Left lung (tissue), 14 donors: ENCODE measurements at places on chromosomes 7 and 10. TPM values are rescaled to one million over a fixed set of nuclear protein-coding genes. Genes with fewer than 3 reads are reported as not detected.
A peak's percentile ranks its signal among the peaks of the same experiment; 100 is the strongest.

DNA sequence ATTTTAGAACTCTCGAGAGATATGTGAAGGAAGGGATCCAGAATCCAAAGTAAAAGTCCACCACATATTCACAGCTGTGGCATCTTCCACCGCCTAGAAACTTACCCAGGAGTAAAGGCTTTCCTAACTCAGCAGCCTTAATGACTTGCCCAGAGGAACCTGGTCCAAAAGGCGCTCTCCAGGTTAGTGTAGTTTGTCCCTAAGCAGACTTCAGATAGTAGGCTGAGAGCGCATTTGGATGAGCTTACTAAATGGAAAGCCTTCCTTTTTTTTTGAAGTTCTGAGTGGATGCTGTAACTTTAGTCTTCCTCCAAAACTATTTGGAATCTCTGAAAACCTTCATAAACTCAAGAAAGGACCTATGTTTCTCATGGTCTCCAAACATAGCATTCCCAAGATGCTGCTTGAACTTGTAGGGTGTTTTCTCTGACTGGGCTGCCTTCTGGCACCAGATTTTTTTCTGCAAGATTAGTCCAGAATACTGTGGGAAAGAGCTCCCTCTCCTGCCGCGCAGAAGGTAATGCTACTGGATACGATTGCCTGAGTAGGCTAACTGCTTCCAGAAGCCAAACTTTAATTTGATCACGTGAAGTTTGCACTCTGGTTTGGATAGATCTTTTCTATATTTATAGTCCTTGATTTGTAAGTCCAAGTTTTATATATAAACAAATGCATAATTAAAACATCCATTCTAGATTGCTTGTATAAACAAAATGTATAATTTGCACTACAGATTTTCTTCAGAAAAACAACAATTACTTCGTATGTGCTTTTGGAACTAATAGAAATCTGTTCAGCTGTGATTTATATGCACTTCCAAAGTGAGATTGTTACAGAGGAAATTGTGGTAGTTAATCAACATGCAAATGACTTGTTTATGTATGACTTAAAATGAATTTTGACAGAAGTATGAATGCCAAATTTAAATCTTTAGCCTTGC lies 19.6 kb upstream of the GPR37 start:
- no peak overlapping the region for H3K4me3 ChIP-seq
- no peaks in the 10 kb centered on the region for H3K4me1 ChIP-seq
- H3K27ac ChIP-seq, result no peak overlapping the region
- H3K27me3 ChIP-seq, result no peaks in the 10 kb centered on the region
- DNase-seq, result no peak

- no peaks in the 10 kb centered on the region for H3K36me3 ChIP-seq
- H3K27ac ChIP-seq, result peak overlapping the region; percentile 83
These were observed 1.6 kb downstream of the GLCCI1 start for GRCh38 chr7:7970237-7970530.

DNA sequence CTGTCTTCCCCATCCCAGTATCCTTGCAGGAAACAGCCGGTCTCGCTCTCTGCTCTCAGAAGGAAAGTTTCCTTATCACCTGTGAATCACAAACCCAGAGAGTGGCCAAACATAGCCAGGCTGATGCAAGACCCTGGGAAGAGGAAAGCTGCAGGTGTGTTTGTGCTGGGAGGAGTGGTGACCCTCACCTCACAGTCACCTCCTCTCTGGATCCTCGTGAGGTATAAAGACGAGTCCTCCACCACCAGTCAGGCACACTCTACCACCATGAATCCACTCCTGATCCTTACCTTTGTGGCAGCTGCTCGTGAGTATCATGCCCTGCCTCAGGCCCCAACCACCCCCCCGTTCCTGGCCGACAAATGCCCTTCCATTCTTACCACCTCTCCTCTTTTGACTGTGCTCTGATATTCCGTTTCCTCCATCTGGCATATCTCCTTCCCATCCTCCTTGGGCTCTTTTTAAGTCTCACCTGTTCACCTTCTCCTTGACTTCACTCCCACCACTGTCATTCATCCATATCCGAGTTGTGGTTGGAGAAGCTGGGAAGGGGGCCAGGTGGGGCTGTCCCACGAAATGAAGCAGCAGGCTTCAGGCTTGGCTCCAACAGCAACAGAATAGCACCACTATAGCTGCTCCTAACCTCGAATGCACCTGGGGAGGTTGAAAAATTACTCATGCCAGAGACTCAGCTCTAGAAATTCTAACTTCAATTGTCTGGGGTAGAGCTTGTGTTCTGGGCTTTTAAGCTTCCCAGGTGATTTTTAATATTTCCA lies at the start of gene PRSS1:
TSS of gene PRSS1 (plus strand) at position 255 of the 776 bp plus-strand sequence. CDS start at position 268, 13 bp downstream.
- no peaks in the 10 kb centered on the region for H3K36me3 ChIP-seq
- no peak within 1 kb of the TSS for H3K27ac ChIP-seq
- H3K27me3 ChIP-seq, result no peaks in the 10 kb centered on the region
- H3K4me3 ChIP-seq, result no peak within 1 kb of the TSS

DNA sequence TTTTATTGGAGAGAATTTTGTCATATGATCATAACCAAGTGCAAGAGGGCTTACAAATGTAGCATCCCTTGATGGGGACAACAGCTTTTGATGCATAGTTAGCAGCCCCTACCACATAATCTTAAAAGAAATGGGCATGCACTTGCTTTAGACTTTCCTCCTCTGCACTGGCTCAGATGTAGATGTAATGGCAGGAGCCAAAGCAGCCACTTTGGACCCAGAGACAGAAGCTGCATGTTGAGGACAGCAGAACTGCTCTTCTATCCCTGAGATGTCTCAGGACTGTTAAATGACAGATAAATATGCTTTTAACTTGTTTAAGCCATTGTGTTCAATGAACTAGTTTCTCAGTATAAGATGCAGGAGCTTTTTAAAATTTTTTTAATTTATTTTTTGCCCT lies 450.7 kb downstream of the TYW1 start:
- DNase-seq, result no peak
- no peaks in the 10 kb centered on the region for H3K4me1 ChIP-seq
- H3K36me3 ChIP-seq, result no peaks in the 10 kb centered on the region
- no peaks in the 10 kb centered on the region for H3K27me3 ChIP-seq
- no peak overlapping the region for H3K4me3 ChIP-seq

DNA sequence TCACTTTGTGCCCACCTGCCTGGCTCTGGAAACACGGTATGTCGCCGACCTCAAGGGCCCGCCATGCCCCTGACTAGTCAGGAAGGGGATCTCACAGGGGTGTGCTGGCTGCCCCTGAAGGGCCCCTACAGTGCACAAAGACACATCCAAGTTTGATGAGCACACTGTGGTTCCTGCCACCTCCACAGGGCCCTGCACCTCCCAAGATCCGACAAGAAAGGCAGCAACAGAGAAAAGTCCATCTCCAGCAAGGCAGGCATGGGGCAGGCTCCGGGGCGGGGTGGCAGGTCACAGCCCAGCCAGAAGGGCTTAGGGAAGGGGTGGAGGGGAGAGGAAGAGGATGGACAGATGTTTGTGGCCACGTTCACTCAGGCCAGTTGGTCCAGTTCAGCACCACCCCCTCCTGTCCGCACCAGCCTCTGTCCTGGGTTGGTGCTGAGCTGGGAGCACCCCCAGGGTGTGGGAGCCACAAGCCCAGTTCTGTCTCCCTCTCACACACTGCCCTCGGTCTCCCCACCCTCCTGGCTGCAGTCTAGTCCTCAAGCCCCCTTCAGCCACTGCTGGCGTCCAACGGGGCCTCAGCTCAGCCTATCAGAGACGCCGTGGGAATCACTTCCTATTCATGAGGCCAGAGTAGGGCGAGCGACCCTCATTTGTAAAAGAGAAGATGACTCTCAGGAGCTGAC lies 11.5 kb downstream of the DRGX start:
- no peak for DNase-seq
- H3K36me3 ChIP-seq, result no peaks in the 10 kb centered on the region
- H3K27ac ChIP-seq, result no peak overlapping the region
- no peak overlapping the region for H3K4me3 ChIP-seq
- no peaks in the 10 kb centered on the region for H3K4me1 ChIP-seq

- H3K27me3 ChIP-seq, result no peaks in the 10 kb centered on the region
- H3K36me3 ChIP-seq, result no peaks in the 10 kb centered on the region
- H3K4me1 ChIP-seq, result no peaks in the 10 kb centered on the region
- DNase-seq, result no peak
- H3K4me3 ChIP-seq, result no peak overlapping the region
- H3K27ac ChIP-seq, result no peak overlapping the region
These were observed 266.1 kb downstream of the TCF7L2 start for GRCh38 chr10:113216102-113216501.

- no peaks in the 10 kb centered on the region for H3K36me3 ChIP-seq
- no peaks in the 10 kb centered on the region for H3K27me3 ChIP-seq
- H3K4me3 ChIP-seq, result no peak overlapping the region
- H3K4me1 ChIP-seq, result peaks cover 6% of the 10 kb centered on the region
- H3K27ac ChIP-seq, result peak overlapping the region; percentile 65
These were observed 22.2 kb upstream of the SRGN start for GRCh38 chr10:69065406-69066361.

GRCh38 chr7:136030330-136030729 lies 53.2 kb upstream of the MTPN start:
- H3K4me3 ChIP-seq, result no peak overlapping the region
- no peaks in the 10 kb centered on the region for H3K36me3 ChIP-seq
- H3K27ac ChIP-seq, result no peak overlapping the region
- H3K4me1 ChIP-seq, result no peaks in the 10 kb centered on the region

SCART1 gene
- 1.7 TPM for total RNA-seq

DNA sequence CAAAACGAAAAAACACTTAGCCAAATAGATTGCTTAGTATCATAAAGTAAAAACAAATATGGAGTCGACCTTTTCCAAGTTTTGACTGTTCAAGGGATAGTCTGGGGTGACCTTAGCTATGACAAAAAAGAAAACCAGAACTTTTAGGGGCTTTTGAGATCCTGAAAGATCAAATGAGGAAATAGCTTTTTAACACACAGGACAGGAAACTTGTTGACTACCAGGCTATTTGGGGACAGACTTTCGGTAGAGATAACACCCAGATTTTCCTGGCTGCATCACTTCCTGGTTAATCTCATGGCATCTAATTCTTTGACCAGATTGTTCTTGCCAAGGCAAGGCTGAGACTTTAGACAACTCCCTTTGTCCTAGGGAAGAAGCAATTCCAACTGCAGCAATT lies 34.5 kb upstream of the EGR2 start:
- no peaks in the 10 kb centered on the region for H3K27me3 ChIP-seq
- H3K36me3 ChIP-seq, result no peaks in the 10 kb centered on the region
- no peaks in the 10 kb centered on the region for H3K4me1 ChIP-seq
- H3K4me3 ChIP-seq, result no peak overlapping the region

WEE2 gene
- not detected for total RNA-seq

GRCh38 chr10:106296750-106297392 lies 867.6 kb downstream of the SORCS1 start:
- no peak overlapping the region for H3K27ac ChIP-seq
- DNase-seq, result no peak
- no peaks in the 10 kb centered on the region for H3K36me3 ChIP-seq
- no peaks in the 10 kb centered on the region for H3K27me3 ChIP-seq
- H3K4me1 ChIP-seq, result no peaks in the 10 kb centered on the region
- H3K4me3 ChIP-seq, result no peak overlapping the region

HSPA12A gene
- total RNA-seq, result 9.9 TPM

DNA sequence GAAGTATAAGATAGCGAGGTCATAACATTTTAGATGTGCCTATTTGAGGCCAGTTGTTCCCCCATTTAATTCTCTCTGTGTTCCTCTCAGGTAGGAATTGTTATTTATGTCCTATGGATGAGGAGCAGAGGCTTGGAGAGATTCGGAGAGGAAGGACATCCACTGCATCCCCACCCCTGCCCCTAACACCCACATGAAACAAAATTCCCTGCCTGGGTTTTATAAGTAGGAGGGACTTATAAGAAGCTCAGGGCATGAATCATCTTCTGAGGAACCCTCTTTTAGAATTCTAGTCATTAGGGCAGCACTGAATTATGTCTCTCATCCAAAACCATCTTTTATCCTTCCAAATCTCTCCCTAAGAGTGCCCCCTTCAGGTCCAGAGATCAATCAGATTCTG lies 5.0 kb downstream of the CHAT start:
- no peak for DNase-seq
- no peak overlapping the region for H3K4me3 ChIP-seq
- H3K4me1 ChIP-seq, result no peaks in the 10 kb centered on the region
- peaks cover 86% of the 10 kb centered on the region for H3K27me3 ChIP-seq
- no peak overlapping the region for H3K27ac ChIP-seq

DNA sequence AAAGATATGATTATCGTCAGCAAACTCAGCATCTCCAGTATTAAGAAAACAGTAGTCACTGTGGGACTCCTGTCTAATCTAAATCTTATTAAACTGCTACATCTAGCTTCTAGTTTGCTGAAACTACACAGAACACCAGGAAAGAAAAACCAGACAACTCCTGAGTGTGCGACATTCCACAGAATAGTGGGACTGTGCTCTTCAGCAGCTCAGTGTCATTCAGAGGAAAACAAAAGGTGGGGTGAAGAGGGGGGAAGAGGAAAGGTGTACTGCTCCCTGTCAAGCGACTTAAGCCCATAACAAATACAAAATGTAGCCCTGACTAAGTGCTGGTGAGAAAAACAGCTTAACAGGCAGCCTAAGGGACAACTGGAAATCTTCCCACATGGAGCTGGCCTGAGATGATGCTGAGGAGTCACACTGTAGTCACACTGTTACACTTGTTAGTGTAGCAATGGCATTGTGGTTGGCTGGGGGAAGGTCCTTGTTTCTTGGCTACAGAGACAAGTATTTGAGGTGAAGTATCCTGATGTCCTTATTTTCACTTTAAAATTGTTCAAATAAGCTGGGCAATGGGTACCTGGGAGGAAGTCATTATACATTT lies 135.5 kb downstream of the USP6NL start:
- H3K27ac ChIP-seq, result no peak overlapping the region
- no peaks in the 10 kb centered on the region for H3K36me3 ChIP-seq
- DNase-seq, result no peak
- no peaks in the 10 kb centered on the region for H3K4me1 ChIP-seq
- no peaks in the 10 kb centered on the region for H3K27me3 ChIP-seq

GRCh38 chr7:23955600-23956149 lies 245.7 kb downstream of the STK31 start:
- H3K36me3 ChIP-seq, result no peaks in the 10 kb centered on the region
- no peak overlapping the region for H3K4me3 ChIP-seq

DNA sequence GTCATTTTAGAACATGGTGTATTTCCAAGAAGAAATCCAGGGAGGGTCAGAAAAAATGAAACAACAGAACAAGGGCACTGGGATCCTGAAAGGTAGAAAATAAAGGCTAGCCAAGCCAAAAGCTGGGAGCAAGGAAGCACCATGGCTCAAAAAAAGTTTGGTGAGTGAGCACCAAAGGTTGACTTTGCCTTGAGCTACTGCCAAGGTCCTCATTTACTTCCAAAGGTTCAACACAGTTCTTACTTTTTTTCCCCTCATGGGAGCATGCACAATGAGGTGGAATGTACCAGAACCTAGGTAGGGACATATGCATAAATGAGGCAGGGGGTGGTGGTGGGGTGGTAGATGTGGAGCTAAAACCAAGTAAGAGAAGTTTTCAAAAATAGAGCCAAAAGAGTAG lies 182.8 kb downstream of the CPEB3 start:
- no peak overlapping the region for H3K4me3 ChIP-seq
- H3K36me3 ChIP-seq, result no peaks in the 10 kb centered on the region
- no peak overlapping the region for H3K27ac ChIP-seq
- H3K4me1 ChIP-seq, result peaks cover 9% of the 10 kb centered on the region
- DNase-seq, result no peak

GRCh38 chr10:92420546-92421275 lies 129.7 kb downstream of the MARCHF5 start:
- H3K4me1 ChIP-seq, result no peaks in the 10 kb centered on the region
- H3K36me3 ChIP-seq, result no peaks in the 10 kb centered on the region
- peaks cover 27% of the 10 kb centered on the region for H3K27me3 ChIP-seq
- no peak overlapping the region for H3K27ac ChIP-seq
